ENCODE measurements at places on chromosomes 1 and 21. TPM values are rescaled to one million over a fixed set of nuclear protein-coding genes. Genes with fewer than 3 reads are reported as not detected.

VWA1 gene
- 49.7 TPM for polyA plus RNA-seq

GBP4 gene
- polyA plus RNA-seq = 2.8 TPM

F13B gene
- not detected for polyA plus RNA-seq

- DNase-seq = no peak
Measured at GRCh38 chr1:183306317-183307042, 111.7 kb downstream of the NMNAT2 start.

GRCh38 chr1:202249436-202249835, 55.8 kb downstream of the LGR6 start:
- DNase-seq = no peak

DNA sequence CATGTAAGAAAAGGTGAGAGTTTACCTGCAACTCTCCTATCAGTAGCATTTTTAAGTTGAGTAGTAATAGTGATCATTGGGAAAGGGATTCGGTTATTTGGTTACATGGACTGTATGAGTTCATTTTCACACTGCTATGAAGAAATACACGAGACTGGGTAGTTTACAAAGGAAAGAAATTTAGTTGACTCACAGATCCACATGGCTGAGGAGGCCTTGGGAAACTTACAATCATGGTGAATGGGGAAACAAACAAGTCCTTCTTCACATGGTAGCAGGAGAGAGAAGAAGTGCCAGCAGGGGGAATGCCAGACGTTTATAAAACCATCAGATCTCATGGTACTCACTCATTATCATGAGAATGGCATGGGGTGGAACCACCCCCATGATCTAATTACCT, 59.3 kb upstream of the FBXO28 start:
- no peak for DNase-seq

GRCh38 chr1:87246436-87246835, 82.2 kb upstream of the LMO4 start:
- peak; percentile 26 for DNase-seq

DNA sequence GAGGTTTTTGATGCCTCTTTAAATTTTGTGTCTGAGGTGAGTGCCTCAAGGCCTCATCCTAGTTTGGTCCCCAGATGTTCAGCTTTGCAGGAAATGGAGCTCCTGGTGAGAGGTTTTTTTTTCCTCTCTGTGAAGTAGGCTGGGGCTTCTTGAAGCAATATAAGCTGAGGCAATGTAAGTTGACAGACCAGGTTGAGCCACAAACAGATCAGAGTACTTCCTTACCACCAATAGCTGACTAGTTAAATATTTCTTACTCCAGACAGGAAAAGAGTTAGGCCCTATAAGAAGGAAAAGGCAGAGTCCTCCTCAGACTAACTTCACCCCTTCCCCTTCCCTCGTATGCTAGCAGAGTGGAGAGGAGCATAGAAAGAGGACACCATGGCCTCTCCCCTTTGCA, 341.0 kb downstream of the LMO4 start:
- DNase-seq = no peak

GRCh38 chr1:115118086-115118485, 28.8 kb upstream of the TSPAN2 start:
- no peak for DNase-seq

DNA sequence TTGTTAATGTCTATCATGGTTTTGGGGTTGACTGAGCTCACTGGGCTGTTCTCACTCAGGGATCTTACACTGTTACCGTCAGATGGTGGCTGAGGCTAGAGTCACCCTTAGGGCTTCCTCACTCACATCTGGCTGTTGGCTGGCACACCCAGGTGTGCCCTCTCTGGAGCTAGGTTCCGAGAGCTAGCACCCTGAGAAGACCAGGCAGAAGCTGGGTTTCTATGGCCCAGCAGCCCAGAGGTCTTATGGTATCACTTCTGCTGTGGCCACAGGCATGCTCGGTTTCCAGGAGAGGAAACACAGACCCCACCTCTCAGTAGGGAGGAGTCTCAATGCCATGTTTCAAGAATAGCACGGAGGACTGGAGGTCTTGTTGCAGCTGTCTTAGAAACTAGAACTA, 20.7 kb upstream of the KIF1B start:
- DNase-seq = no peak

DNA sequence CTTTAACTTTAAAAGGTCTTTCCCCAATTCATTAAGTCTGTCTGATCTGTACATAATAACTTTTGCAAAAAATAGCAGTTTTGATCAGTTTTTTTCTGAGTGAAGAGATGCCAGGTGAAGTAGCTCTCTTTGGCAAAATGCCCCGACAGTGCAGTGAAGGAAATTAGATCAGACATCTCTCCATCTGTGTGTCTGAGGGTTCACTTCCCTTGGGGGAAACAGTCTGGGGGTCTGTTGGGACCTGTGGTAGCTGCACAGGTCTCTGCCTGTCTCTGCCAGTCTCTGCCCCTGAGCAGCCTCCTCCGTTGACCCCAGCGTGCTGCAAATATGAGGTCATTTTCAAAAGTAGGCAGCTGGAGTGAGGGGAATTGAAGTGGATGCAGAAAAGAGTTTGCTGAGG, 54.5 kb downstream of the TBCE start:
- no peak for DNase-seq

DNA sequence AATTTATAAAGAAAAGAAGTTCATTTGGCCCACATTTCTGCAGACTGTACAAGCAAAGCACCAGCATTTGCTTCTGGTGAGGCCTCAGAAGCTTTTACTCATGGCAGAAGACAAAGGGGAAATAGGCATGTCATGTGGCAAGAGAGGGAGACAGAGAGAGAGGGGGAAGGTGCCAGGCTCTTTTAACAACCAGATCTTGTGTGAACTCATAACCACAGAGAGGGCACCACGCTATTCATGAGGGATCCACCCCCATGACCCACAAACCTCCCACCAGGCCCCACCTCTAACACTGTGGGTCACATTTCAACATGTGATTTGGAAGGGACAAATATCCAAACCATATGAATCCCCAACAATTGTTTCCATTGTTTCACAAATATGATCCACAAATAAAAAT, 467.9 kb downstream of the SIPA1L2 start:
- DNase-seq = no peak

DNA sequence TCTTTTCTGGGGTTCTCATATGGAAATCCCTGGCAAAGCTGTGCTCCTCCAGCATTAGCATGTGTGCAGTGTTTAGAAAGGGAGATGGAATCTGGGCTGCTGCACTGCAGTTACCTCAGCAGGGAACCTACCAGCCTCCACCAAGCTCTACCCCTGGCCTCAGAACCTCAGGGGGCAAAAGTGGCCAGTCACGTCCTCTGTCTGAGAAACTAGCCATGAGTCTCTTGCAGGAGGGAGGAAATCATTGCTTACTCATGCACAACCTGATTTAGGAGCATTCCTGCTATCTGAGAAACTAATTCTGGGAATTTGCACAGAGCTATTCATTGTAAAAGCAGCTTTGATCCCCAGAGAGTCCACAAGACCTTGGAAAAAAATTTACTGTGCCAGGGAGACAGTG, 80.6 kb upstream of the IPO9 start:
- DNase-seq = no peak

- peak; percentile 45 for DNase-seq
Measured at GRCh38 chr21:21232320-21232719, 234.1 kb downstream of the NCAM2 start.

DNA sequence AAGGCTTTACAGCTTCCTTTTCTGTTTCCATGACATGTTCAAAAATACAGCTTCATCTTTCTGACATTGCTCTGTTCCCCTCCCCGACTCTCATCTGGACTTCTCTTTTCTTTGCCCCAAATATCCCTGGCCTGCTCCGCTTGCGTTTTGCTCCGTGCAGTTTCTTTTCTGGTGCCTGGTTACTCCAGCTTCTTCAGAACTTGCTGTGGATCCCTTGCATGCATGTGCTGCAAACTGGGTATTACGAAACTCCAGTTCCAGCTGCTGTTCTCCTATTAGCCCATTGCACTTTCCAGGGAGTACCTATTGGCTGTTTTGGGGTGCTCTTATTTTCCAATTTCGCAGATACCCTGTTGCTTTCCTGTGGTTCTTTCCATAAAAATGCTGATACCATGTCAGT, 9.9 kb upstream of the NDC1 start:
- DNase-seq = no peak

GRCh38 chr1:219518168-219518906, 94.6 kb downstream of the ZC3H11B start:
- no peak for DNase-seq

DNA sequence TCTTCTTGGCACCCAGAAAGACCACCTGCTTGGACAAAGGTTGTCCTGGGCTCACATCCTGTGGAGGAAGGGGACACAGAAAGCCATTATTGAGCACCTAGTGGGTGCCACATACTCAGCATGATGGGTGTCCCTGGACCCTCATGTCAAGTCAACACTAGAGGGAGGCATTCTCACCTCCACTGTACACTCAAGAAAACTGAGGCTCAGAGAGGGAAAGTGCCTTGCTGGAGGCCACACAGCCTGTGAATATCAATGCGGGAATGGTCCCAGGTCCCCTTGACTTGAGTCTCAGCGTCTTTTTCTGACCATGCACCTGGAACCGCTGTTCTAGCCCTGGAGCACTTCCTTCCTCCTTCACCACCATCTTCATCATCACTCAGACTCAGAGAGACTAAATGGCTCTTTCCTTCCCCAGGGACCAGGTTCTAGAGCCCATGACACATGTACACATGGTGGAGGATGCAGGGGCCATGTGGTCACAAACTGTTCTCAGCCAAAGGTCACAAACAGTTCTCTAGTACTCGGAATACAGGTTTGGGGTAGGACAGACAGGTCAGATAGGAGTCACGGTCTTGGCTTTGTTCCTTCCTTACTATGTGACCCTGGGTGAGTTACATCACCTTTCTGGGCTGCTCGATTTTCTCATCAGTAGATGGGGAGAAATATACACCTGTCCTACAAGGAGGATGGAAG, 89.2 kb upstream of the WNT4 start:
- DNase-seq = no peak

Measured in muscle of back (tissue), 13 donors.